RKO (cell line): ENCODE measurements at places on chromosomes 12 and 14.

DNA sequence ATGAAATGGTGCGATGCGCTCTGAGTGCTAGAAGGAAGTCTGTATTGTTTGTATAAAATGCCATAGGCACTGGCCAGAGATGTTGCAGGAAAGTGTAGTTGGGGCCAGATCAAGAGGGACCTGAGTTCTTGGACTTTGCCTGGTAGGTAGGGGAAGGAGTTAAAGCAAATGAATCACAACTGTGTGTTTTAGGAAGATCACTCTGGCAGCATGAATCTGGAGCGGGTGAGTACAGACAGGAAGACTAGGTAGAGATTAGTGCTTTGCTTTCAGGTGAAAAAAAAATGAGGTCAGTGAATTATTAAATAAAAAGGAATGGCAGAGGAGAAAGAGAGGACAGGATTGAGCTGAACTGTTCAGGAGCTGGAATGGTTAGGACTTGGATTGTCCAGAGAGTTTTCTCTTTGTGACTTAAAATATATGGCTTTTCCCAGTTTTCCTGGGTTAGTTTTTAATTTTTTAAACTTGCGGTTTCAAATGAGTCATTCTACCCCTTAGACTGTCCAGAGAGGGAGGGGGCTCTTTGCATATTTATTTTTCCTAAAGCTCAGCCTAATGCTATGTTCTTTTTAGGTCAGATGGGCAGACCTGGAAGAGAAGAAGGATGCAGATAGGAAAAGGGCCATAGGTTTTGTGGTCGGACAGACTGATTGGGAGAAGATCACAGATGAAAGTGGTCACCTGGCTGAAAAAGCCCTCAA lies 41.1 kb downstream of the PROX2 start:
- DNase-seq: no peak

GRCh38 chr12:116933512-116934246 lies 22.9 kb downstream of the FBXW8 start:
- DNase-seq: no peak

DNA sequence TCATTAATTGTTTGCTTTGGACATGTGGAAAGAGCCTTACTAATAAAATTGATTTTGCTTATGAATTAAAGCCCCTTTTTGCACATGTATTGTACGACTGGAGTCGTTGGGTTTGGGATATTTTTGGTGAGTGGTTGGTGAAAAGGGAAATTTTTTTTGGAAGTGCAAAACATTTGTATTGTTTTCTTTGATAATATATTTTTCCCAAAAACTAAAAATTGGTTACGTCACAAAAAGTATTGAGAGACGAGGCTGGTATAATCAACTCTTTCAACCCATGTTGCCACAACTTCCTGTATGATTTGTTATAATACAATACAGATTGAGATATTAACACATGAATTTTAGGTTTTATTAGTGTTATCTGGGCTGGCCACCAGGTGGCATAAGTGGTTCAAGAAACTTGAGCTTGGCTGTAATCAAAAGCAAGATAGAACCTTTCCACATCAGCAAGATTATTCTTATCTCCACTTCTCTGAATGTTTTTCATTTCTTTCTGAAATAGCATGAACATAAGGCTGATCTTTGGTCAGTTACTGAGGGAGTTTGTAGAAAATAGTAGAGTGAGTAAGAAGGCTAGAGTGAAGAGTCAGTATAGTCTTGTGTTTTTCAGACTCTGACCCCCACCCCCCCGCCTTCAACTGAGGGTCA lies 8.7 kb downstream of the NGDN start:
- DNase-seq: peak; percentile 75

GRCh38 chr14:49480979-49481498 lies 105.1 kb downstream of the RPS29 start:
- no peak for DNase-seq

GRCh38 chr14:103904493-103905107 lies 23.7 kb upstream of the TDRD9 start:
- no peak for DNase-seq

DNA sequence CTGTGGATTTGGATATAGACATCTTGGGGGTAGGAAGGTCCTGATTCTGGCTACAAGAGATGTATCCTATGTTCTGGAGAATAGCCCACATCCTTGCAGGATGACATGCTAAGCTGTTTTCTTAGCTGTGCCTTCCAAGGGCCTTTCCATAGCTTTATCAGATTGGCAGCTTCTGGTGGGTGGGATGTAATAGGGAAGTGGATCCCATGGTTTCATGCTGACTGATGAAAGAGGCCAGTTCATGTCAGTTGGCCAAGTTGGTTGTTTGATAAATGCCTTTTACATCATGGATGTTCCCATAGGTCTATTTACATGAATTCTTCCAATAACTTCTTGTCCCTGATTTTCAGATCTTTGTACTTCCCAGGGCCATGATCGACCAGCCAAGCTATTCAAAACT lies 169.1 kb upstream of the RMST start:
- no peak for DNase-seq

DNA sequence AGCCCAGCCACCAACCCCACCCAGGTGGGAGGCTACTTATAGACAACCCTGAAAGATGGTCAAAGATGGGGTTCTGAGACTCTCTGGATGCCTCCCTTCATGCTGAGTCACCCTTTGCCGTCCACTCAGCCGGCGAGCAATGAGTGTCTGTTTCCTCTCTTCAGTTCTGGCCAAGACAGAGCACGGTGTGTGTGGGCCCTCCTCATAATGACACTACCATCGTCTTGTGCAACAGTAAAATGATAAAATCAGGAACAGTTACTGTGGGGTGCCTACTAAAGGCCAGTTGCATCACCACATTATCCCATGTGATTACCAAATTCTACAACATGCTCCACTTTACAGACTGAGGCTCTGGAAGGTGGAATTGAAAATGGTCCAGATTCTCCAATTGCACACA lies 7.0 kb upstream of the BDKRB1 start:
- DNase-seq: no peak

- no peak for DNase-seq
Measured at GRCh38 chr12:91637789-91638624, 455.4 kb upstream of the DCN start.

DNA sequence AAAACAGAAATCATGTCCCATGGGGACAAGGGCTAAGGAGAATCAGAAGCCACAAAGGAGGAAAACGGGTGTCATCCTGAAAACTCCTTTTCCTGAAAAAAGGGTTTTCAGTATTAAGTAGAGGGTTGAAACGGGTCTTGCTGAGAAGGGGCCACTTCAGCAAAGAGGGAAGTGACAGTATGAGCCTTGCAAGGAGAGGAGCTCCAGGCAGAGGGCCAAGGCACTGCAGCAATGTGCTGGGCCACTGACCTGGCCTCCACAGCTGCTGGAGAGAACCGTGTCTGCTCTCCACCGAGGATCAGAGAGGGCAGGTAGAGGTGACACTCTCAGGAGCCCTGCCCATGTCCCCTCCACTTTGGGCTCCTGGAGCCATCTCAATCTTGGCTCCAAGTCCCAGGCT lies 103.3 kb downstream of the NCOR2 start:
- no peak for DNase-seq

DNA sequence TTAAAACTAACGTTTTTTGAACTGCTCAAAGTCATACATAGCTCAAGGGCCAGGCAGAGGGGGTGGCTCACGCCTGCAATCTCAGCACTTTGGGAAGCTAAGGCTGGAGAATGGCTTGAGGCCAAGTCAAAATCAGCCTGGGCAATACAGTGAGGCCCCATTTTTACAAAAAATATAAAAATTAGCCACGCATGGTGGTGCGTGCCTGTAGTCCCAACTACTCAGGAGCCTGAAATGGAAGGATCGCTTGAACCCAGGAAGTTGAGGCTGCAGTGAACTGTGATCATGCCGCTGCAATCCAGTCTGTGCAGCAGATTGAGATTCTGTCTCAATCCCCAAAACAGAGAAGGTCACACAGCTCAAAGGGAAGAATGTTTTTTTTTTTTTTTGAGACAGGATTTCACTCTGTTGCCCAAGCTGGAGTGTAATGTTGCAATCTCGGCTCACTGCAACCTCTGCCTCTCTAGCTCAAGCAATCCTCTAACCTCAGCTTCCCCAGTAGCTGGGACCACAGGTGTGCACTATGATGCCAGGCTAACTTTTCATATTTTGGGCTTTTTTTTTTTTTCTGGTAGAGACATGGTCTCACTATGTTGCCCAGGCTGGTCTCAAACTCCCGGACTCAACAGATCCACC lies 2.9 kb downstream of the RBM23 start:
- no peak for DNase-seq

GRCh38 chr12:113965951-113966797 lies at the start of gene RBM19:
RBM19 (minus strand) TSS chr12:113966325; CDS start chr12:113966227, 98 bp downstream.
- peak; percentile 97 for DNase-seq

DNA sequence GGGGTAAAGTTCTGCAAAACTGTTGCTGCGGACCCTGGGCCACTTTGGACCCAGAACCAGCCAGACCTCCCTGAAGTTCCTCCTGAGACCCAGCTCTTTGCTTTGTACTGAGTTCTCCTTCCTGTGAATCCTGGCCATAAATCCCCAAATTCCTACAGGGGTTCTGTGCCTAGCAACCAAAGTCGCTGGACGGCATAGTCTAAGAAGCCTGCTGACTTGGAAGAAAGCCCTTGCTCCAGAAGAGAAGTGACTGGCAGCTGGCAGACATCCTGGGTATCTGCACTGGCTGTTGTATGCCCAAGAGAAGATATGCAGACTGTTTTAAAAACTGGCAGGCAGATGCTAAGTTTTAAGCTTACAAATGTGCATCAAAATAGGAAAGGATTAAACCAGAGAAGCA lies 99.9 kb upstream of the SLC24A4 start:
- DNase-seq: no peak

GRCh38 chr12:68794653-68795251 lies 13.2 kb upstream of the MDM2 start:
- peak; percentile 89 for DNase-seq

GRCh38 chr12:48105321-48105866 lies 485 bp downstream of the SENP1 start:
- peak; percentile 30 for DNase-seq

GRCh38 chr14:79370969-79371368 lies 840.3 kb downstream of the DIO2 start:
- no peak for DNase-seq

- no peak for DNase-seq
Measured at GRCh38 chr12:57190037-57190436, 26.6 kb upstream of the NXPH4 start.

GRCh38 chr14:69708586-69709560 lies 58.1 kb upstream of the SRSF5 start:
- peak; percentile 55 for DNase-seq

- DNase-seq: no peak
Measured at GRCh38 chr12:126773012-126773411, 1494.0 kb upstream of the TMEM132C start.

- DNase-seq: peak; percentile 84
Measured at GRCh38 chr12:32312049-32312670, 87.2 kb upstream of the FGD4 start.

DNA sequence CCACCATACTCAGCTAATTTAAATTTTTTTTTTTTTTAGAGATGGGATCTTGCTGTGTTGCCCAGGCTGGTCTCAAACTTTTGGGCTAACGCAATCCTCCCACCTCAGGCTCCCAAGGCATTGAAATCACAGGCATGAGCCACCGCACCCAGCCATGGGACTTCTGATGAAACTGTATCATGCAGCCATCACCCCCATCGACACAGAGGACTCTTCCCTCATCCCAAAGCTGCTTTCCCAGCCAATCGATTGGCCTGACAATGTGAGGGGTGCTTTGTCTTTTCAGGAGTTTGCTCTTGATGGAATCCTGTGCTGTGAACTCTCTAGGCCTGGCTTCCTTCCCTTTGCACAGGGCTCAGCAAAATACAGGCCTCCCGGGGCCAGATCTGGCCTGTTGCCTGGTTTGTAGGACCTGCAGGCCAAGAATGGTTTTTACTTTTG lies 59.6 kb upstream of the NCOR2 start:
- no peak for DNase-seq

DNA sequence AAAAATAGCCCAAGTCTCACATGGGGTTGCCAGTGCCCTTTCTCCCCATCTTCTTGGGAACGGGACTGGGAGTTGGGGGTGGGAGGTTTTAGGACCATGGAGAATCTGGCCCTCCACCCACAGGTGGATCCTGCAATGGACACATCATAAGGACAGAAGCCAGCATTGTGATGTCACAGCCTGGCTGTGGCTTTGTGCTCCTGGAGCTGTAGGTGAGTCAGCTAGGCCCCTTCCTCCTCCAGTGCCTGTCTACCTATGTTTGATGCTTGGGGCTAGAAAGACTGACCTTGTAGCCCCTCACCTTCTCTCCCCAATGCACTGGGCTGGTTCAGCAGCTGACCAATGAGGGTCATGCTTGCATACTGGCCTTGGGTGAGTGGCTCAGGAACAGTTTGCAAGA lies at the start of gene CCDC197:
Gene CCDC197, plus strand, starts transcription at position 220 of the 400 bp plus-strand sequence. CDS start 831 bp downstream, outside the sequence.
- DNase-seq: no peak
